ENCODE measurements at places on chromosomes 3 and 15.

GRCh38 chr15:34976743-34977142, 7.2 kb upstream of the AQR start:
- DNase-seq = no peak

DNA sequence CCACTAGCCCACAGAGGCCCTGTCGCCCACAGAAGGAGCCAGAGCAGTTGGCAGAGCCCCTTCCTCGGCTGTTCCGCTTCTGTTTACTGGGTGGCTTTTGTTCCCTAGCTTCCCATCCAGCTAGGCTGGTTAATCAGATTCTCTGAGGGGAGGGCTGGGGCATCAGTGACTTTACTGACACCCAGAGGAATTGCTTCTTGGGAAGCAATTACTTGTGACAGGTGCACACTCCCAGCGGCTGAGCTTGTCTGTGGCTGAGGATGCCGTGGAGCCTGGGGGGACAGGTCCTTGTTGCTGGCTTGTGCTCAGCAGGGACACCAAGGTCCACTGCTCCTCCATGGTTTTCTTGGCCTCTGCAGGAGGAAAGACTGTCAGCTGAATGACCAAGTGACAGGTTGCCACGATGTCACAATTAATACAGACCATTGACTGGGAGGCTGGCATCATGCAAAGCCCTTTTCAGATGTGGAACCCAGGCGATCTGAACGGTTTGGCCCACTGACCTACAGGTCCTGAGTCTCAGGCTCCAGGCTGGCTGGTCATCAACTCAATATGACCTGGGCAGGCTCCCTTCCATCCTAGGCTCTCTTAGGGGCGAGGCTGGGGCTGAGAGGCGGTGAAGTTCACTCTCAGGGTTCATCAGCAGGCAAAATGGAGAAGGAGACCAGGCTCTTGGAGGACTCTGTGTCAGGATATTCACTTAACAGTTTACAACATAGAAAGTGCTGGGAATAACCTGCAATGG, 31.8 kb upstream of the SFMBT1 start:
- DNase-seq = no peak

- DNase-seq = no peak
Measured at GRCh38 chr3:5212628-5213573, 25.4 kb downstream of the EDEM1 start.

- no peak for DNase-seq
Measured at GRCh38 chr3:2945121-2945520, 165.1 kb downstream of the IL5RA start.

All from BE2C (cell line).